ENCODE measurements at places on chromosomes 5 and 9.

DNA sequence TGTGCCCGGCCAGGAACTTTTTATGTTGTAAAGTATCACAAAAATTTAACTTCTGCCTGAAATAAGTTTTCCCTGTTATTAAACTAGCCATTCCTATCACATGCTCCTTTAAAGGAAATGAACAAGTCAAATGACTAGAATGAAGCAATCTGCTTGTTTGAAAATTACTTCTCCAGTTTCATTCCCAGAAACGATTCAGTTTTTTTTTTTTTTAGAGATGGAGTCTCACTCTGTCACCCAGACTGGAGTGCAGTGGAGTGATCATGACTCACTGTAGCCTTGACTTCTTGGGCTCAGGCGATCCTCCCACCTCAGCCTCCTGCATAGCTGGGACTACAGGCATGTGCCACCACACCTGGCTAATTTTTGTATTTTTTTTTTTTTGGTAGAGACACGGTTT is 13.3 kb upstream of the GNG10 start:
- DNase-seq: no peak

DNA sequence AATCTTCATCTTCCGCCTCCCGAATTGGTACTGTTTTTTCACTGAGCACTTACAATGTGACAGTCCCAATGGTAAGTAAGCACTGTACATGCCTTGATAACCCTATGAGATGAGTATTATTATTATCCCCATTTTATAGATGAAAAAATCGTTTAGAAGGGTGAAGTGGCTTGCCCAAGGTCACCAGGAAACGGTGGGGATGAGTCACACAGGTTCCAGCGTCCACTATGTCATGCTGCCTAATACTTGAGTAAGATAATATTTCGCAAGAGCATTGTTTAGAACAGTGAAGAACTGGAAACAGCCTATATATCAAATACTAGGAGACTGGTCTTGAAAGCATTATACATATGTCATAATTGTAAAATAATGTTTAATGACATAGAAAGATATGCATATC is 12.9 kb downstream of the HAND1 start:
- DNase-seq: no peak

- no peak for DNase-seq
Measured at GRCh38 chr5:119112151-119112550, 41.3 kb downstream of the DMXL1 start.

DNA sequence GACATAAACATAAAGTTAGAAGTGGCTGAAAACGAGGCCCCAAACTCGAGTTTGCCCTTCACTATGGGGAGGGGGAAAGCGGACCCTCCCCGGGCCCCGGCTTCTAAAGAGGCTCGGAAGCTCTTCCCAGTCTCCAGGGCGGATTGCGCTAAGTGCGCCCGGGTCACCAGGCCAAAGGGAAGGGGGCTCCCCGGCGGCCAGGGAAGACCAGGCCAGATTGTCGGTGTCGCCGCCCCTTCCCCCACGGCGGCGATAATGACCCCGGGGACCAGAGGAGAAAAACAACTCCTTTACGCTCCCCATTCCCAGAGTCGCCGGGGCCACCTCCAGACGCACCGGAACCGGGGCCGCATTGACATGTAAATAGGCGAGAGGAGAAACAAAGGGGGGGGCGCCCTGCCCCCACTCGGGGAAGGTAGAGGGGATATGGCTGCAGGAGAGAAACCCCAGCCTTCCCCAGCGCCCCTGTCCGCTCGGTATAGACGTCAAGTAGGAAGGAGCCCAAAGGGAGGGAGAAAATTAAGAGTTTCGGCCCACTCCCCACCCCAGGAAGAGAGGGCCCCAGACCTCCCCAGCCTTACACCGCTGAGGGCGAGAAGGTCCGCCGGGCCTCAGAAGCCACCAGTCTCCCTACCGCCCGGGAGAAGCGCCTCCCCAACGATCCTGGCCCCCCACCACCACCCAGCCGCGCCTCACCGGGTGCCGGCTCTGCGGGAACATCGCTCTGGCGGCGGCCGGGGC is 1.7 kb downstream of the TLE1 start:
- no peak for DNase-seq

GRCh38 chr5:91266184-91266705 is 116.9 kb downstream of the ARRDC3 start:
- no peak for DNase-seq

DNA sequence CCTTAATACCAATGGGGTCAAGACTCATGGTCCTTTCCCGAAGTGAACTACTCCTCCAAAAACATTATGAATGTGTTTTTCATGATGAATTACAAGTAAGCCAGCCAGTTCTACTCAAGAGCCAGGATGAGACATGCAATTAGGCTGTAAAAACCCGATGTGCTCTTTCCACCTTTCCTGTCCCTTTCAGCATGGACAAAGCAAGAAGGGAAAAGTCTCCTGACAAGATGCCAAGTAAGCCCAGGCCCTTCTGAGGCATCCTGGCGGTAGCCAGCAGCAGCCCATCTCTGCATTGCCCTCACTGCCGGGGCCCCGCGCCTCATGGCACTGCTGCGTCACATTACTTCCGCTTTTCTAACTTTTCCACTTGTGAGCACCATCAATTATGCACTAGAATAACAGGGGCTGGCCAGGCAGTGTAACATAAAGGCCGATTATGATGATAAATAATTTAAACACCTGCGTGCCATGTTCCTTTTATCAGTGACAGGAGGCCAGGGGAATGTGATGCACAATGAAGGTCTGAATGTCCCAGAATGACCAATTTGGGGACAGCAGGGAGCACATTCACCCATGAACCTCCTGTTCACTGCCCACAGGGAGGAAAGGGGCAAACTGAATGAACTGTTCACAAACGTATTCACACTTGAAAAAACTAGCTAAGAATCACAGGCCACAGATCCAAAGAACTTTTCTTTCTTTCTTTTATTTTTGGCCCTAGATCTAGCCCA is 37.4 kb downstream of the EFNA5 start:
- DNase-seq: no peak

GRCh38 chr5:137122558-137122957 is 376.6 kb downstream of the SPOCK1 start:
- DNase-seq: no peak

DNA sequence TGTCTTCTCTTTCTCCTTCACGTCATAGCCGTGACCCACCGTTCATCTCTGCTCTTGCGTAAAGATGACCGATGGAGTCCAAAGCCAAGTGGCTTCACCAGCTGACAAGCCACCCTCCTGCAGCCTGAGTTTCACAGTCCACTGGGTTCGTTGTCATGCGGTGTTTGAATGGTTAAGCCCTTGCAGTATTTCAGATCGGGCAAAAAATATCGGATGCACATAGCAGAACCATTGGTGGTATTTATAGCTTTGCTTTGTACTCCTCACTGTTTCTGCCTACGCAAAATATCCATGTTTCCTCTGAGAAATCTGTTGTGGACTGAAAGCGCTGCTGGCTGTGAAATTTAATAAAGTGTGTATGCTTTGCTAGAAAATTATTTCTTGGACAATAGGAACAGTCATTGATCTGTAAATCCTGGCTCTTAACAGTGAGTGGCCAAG is 34.5 kb upstream of the NCS1 start:
- DNase-seq: no peak

DNA sequence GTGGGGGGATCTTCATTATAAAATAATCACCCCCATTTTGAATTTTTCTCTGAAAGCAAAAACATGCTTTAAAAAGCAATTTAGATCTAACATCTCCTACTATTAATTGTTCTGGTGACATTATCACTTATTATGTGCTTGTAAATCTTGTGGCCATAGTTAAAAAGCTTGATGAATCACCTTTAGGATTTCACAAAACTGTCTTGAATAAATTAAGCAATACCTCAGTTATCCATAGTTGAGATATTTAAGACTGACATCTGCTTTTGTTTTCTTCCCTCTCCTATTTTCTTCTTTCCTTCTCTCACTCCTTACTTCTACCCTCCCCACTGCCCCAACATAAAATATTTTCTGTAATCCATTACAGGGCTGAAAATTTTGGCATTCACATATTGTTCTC is 84.8 kb downstream of the SLC1A3 start:
- no peak for DNase-seq

DNA sequence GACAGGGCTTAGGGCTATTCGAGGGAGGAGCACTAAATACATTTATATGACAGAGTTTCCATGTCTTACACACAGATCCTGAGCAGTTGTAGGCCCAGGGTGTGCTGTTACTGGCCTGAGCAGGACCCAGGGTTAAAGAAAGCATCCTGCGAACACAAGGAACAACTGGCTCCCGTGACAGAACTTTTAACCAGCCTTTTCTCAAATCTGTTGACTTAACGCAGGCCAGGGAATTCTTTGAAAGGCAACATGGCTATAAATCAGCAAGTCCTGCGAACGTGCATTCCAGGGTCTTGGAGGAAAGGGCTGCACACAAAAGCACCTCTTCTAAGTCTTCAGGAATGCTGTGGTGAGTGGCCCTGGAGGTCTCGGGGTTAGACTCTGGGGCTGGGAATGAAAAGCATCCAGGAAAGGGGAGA is 45.2 kb upstream of the ANKRD55 start:
- DNase-seq: no peak

- no peak for DNase-seq
Measured at GRCh38 chr9:20524776-20525175, 97.5 kb downstream of the MLLT3 start.

DNA sequence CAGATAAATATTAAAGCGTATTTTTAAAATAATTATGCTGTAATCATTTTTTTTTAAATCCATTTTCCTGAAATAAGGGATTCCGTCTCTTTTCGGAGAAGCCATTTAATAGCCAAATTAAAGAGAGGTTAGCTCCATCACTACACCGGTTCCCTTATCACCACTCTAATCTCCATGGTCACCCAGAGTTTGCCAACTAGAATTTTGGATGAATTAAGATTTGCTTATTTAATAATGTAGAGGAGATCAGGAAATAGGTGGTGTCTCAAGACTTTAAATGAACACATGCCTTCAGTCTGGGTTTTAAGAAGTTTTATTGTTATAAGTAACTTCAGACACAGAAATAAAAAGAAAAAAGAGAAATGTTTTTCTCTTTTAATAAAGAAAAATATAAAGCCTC is 151.7 kb downstream of the TTC39B start:
- no peak for DNase-seq

GRCh38 chr5:145942201-145942600 is 5.8 kb downstream of the SH3RF2 start:
- no peak for DNase-seq

DNA sequence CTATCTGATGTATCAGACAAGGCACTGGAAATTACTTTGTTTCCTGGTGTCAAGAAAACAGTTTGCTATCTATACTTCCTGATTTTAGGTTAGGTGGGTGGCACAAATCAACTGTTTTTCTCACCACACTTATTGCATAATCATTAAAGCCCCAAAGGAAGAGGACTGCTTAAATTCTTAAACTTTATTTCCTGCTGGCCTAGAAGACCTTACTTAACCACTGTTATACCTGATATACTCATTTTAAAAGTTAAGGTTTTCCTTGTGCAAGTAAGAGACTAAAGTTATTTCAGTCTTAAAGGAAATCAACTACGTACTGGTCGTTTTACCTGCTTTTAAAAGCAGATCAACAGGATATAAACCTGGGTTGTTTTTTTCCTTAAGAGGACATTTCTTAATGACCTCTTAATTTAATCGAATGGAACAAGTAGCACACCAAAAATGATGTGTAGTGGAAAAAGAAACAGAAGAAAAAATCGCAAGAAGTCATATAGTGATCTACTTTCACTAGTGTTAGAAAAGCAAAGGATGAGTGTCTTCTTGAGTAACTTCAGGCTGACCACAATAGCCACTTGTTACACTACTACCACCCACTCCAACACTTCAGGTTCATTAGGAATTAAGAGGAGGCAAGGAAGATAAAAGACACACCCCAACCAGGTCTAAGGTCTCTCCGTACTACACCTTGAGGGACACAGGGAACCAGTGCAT is 974 bp downstream of the CLINT1 start:
- DNase-seq: no peak

DNA sequence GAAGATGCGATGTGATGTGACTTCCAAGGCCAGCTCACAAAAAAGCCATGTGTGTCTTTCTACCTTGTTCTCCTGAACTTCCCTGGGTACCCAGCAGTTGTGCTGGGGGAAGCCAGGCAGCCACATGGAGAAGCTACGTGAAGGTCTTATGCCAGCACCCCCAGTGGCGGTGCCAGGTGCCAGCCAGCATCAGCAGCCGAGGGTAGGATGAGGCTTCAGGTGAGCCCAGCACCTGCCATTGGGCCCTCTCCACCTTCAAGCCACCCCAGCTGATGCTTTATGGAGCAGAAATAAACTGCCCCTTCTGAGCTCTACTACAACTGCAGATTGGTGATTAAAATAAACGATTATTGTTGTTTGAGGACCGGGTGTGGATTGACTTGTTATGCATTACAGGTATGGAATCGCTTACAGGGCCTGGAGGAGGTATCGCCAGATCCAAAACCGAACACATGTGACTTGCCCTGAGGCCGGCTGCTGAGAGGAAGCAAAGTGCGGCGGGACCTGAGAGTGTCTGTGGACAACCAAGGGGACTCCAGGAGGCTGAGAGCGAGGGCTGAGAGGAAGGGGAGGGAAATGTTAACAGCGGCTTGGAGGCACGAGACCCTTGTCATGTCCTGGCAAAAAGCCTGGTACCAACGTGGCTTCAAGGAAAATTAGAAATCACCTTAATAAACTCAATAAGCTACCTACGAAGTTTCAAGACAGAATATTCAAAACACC is 36.0 kb upstream of the OLFM1 start:
- DNase-seq: no peak

- DNase-seq: no peak
Measured at GRCh38 chr9:78769690-78770089, 472.8 kb downstream of the PSAT1 start.

GRCh38 chr5:39117401-39117800 is 43.2 kb upstream of the RICTOR start:
- DNase-seq: no peak

GRCh38 chr5:118679264-118679940 is 308.9 kb downstream of the DTWD2 start:
- DNase-seq: no peak

DNA sequence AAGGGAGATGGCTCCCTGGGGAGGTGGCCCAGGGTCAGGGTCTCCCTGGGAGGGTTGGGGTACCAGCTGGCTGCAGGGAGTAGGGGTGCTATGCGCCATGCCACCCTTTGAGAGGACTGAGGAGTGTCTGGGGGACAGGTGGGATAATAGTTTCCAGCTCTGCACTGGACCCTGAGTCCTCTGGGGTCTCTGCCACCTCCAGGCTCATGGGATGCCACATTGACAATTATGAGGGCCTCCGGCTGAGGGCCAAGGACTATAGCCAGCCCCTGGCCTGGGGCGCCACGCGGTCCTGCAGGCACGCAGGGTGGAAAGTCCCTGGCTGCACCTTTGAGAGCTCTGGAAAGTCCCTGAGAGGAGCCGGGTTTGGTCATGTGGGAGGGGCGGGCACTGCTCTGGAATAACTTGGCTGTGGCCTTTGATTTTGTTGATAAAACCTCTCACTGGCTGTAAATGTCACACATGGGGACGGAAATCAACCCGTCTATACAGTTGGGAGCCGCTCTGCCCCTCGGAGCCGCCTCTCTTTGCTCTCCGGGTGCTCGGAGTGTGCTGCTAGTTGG is 16.0 kb downstream of the TRAF2 start:
- peak; percentile 84 for DNase-seq
